ENCODE measurements at places on chromosomes 11 and 22.

DNA sequence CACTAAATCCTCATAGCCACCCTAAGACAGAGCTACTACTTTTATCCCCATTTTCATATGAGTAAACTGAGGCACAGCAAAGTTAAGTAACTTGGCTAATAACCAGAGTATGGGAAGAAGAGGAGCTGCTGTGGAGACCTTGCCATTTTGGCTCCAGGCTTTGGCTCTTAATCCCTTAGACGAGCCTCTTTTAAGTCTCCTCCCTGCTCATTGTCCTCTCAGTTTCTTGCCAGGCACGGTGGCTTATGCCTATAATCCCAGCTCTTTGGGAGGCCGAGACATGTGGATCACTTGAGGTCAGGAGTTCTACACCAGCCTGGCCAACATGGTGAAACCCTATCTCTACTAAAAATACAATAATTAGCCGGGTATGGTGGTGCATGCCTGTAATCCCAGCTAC lies 78.6 kb downstream of the PRR5L start:
- no peak for DNase-seq

GRCh38 chr22:30310881-30311771 lies 15.6 kb downstream of the TBC1D10A start:
- DNase-seq, result no peak

- DNase-seq, result no peak
Measured at GRCh38 chr11:120629407-120630080, 118.0 kb downstream of the GRIK4 start.

DNA sequence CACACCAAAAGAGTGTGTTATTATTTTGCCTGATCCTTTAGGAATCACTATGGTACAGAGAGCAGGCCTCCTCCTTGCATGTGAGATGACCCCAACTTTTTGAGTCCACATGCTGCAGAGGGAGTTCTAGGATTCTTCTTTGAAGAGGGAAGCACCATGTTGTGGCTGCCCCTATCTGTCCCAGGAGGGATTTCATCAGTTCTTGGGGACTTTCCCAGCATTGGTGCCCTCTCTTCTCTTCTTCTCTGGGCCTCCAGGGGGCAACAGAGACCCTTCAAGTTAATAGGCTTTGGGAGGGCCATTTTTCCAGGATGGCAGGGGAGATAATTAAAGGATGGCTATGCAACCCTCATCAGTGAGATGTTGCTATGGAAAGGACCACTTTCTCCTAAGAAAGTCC lies 3.6 kb downstream of the MMP1 start:
- peak; percentile 55 for DNase-seq

- no peak for DNase-seq
Measured at GRCh38 chr22:49751966-49752597, 75.6 kb downstream of the BRD1 start.

- peak; percentile 82 for DNase-seq
Measured at GRCh38 chr11:65078151-65078550, 5.7 kb downstream of the CDCA5 start.

- DNase-seq, result peak; percentile 6
Measured at GRCh38 chr22:48918585-48919186, 909.0 kb downstream of the BRD1 start.

DNA sequence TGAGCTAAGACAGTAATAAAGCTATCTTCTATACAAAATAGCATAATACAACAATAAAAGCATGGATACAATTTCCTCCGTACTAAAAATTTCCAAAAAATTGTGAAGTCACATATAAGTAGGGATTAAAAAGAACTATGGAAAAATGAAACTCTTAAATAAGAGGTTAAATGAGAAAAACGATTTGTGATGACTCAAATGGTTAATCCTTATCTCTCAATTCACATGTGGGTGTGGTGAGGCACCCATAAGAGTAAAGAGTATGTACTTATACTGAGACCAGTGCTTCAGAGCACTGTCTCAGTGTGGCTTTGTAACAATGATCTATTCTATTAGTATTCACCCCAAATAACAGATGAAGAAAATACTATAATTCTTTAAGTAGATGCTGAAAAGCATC lies 25.0 kb upstream of the CCDC34 start:
- DNase-seq, result no peak

DNA sequence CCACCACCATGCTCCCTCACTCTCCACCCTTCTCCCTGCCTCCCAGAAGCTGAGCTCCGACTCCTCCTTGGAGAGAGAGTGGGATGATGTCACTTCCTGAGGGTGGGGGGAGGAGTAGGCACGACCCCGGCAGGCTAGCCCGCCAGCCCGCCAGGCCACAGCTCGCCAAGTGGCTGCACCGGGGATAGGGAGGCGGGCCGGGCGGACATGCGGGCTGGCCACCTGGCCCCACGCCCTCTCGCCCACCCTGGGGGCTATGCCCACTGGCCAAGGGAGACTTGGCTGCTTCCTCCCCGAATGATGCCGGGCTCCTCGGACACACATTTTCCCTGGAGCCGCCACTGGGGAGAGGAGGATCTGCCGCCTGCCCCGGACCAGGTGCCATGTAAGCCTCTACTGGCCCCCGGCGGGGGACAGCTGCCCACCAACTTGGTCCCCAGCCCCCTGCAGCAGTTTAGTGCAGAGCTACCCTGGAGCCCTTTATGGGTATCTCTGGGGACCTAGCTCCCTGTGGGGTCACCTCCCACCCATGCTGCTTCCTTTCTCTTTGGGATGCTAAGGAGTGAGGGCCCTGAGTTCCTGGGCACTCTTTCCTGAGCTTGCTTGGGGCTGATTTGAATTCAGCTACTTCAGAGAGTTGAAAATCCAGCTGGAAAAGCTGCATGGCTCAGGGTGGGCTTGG lies 33.7 kb upstream of the MYRF start:
- no peak for DNase-seq

GRCh38 chr11:73239111-73239521 lies 21.0 kb downstream of the P2RY2 start:
- no peak for DNase-seq

GRCh38 chr11:124625504-124626168 lies 3.0 kb downstream of the TBRG1 start:
- DNase-seq, result no peak

DNA sequence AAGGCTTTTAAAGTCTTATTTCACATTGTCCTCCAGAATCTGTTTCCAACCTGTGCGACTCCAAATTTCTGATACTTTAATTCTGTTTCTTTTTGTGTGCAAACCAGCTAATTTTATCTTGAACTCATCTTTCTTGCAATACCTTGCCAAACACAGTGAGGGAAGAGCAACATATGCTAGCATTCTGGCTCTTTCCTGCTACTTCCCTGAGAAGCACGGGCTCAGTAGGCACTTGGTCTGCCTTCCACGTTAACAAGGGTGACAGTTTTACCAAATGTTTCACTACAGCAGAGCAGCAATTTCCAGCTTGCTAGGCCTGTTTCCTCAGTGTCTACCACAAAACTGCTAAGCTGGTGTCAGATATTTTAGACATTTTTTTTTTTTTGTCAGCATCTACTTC lies 405.8 kb downstream of the NTM start:
- no peak for DNase-seq

DNA sequence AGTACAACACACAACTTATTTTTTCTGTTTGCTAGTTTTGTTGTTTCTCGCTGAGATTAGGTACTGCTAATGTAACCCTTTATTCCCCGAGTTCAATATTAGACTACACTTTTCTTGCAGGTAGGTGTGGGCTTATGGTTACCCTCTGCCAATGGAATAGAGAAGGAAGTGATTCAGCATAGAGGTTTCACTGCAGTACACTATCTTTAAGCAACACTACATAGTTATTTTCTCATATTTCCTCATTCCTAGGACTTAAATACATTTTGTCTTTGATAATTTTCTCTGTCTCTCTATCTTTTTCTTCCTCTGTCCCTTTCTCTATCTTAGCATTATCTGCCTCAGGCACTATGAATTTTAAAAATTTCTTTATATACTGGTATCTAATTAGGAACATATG lies 791.0 kb downstream of the FAM181B start:
- DNase-seq, result no peak

DNA sequence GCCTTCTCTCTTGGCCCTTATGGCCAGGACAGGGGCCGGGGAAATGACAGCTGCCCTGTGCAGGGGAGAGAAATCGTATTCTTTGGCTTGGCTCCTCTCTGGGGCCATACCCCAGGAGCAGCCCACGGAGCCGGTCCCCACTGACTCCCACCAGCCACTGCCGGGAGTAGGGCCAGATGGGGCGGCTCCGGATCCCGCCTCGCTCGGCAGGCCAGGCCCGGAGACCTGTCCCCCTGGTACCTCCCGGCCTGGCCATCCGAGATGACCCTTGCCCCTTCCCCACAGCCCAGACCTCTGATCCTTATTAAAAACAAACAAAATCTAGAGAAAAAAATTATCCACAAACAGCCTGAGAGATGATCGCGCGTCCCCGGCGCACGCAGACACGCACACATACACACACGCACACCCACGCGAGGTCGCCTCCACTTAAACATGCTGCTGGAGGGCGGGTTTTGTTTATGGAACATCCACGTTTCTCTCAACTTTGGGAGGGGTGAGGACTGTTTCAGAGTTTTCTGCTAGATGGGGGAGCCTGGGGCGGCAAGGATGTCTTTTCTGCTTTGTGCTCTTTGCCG lies 59.1 kb downstream of the IGLL1 start:
- DNase-seq, result no peak

DNA sequence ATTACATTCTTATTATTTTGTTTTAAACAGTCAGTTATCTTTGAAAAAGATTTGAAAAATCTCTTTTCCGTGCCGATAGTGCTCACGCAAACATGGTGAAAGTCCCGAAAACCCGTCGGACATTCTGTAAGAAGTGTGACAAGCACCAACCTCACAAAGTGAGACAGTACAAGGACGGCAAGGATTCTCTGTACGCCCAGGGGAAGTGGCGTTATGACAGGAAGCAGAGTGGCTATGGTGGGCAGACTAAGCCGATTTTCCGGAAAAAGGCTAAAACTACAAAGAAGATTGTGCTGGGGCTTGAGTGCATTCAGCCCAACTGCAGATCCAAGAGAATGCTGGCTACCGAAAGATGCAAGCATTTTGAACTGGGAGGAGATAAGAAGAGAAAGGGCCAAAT lies 28.7 kb upstream of the CTSD start:
- DNase-seq, result no peak

GRCh38 chr11:118909619-118910308 lies 16.0 kb downstream of the BCL9L start:
- DNase-seq, result no peak

DNA sequence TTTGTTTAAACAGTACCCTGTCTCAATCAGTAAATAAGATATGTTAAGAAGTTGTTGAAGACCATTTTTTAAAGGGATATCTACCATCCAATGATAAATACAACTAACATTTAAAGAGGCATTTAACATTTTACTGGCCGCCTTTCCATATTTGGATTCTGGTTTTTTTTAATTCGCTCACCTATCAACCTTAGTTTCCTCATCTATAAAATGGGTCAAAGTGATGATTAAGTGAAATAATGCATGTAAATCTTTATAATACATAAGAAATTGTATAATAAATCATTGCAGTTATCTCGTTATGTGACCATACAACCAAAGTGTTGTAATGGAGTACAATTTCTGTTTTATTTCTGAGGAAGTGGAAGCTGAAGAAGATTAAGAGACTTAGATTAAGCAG lies 17.7 kb upstream of the ATP5MG start:
- DNase-seq, result no peak
